Right lung (tissue), 10 donors: ENCODE measurements at places on chromosomes 1 and 21. TPM values are rescaled to one million over a fixed set of nuclear protein-coding genes. Genes with fewer than 3 reads are reported as not detected.
A peak's percentile ranks its signal among the peaks of the same experiment; 100 is the strongest.

EXTL1 gene
- 1.5 TPM for polyA plus RNA-seq

GRCh38 chr1:164320790-164321731, 237.9 kb upstream of the PBX1 start:
- peak; percentile 45 for DNase-seq

UQCRHL gene
- 1.9 TPM for polyA plus RNA-seq

DNA sequence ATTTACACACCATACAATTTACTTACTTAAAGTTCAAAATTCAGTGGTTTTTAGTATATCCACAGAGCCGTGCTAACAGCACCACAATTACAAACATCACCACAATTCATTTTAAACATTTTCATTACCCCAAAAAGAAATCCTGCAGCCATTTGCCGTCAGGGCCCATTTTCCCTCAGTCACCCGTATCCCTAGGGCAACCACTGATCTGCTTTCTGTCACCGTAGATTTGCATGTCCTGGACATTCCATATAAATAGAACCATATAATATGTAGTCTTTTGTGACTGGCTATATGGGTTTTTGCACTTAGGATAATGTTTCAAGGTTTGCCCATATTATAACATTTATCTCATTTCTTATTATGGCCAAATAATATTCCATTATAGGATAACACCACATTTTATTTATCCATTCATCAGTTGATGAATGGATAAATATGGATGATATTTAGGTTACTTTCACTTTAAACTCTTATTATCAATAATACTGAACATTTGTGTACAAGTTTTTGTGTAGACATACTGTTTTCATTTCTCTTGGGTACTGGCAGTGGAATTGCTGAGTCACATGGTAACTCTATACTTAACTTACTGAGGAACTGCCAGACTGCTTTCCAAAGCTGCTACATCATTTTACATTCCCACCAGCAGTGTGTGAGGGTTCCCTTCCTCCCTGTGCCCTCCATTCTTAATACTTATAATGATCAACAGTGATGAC, 68.9 kb downstream of the ST3GAL3 start:
- no peak for DNase-seq

DNA sequence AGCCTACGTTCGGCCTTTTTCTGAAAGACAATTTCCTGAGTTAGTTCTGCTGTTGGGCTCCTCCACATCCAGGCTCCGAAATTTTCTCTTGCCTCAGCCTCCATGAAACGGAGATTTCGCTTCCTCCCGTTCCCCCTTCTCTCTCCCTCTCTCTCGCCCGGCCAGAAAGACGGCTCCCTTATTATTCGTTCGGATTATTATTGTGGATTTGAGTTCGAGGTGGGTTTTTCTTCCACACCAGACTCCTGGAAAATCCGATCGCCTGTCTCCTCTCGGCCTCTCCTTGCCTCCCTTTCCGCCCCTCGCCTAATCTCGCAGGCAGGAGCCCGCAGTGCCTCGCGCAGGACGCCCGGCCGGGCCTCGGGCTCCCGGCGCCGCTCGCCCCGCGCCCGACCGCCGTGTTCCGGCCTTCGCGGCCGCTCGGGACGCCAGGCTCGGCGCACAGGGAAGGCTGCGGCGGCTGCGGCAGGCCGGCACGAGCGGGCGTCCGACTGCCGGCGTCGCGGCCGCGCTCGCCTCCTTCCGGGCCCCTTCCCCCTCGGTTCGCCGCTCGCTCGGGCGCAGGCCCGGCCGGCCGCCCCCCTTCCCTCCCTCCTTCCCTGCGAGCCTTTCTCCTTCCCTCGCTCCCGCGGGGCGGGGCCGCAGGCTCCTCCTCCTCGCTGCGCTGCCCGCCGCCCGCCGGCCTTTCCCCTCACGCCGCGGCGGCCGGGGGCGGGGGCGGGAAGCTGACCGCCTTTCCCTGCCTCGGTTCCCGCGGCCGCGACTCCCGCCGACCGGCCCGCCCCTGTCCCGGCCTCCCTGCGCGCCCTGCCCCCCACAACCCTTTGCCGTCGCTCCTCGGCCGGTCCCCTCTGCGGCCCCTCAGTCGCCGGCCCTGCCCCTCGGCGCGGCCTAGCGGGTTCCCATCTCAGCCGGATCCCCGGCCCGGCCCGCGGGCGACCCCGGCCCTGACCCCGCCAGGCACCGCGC, at the start of gene ARHGEF11:
Gene ARHGEF11, minus strand, starts transcription at position 493 of the 969 bp plus-strand sequence. CDS start 1,412 bp downstream, outside the sequence.
- DNase-seq = peak; percentile 92

MIXL1 gene
- polyA plus RNA-seq = 0.72 TPM

LEFTY2 gene
- polyA plus RNA-seq = 3.0 TPM

DNA sequence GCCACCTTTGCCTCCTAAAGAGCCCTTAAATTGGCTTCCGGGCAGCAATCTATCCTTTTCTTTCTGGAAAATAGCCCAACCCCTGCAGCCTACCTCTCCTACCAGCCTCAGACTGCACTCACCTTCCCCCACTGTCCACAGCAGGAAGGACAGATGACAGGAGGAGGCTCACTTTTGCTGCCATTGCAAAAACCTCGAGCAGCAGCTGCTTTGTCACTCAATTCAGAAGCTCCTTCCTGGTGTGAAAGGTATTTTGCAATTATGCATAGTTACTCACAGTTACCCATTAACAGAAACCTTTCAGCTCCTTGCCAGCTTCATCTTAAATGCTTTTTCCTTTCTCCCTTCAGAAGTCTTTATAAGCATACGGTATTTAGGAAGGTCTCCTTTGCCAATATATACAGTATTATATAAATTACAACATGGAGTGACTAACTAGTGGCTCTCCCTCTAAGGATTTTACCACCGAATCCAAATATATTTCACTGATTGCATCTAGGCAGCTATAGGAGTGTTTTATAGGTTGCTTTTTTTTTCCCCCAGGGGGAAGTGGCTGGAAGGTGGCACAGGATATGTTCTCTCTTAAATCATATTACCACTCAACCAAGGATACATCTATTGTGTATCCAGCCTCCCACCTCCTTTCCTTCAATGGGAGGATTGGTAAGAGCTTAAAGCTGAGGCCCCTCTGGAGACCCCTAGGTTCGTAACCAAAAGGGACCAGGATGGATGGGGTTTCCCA, 142.1 kb upstream of the IPO9 start:
- DNase-seq = no peak

GRCh38 chr1:151806170-151806569, 951 bp upstream of the LINGO4 start:
- DNase-seq = no peak

DNA sequence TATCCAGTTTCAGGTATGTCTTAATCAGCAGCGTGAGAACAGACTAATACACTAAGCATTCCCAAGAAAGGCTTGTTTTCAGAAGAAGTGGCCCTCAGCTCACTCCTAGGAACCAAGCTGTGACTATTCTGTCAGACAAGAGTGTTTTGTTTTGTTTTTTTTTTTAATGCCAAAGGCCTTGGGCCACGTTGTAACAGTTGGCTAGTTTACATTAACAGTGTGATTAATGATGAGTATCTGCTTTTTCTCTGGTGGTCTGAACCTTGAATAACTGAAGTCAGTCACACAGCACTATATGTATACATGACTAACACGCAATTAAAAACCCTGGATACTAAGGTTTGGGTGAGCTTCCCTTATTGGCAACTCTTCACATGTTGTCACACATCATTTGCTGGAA, 21.9 kb downstream of the DPYD start:
- DNase-seq = no peak

CCDC185 gene
- polyA plus RNA-seq = 0.09 TPM

SLC22A15 gene
- polyA plus RNA-seq = 3.8 TPM

DNA sequence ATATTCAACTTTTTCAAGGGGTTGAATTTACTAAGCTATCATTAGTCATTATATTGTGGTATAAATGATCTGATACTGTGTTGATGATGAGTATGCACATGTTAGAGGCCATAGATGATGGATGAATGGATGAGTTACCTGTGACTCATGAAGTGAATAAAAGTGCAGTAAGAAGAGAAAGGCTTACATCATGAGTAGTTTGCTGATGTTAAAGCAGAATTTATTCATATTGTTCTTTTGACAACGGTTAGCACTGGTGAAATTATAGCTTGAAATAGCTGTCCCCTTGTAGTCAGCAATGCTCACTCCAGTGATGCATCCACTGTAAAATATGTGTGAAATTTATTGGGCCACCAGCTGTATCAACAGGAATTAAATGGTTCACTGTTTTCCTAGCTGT, 541.0 kb upstream of the ZRANB2 start:
- no peak for DNase-seq

LRRC8B gene
- 6.5 TPM for polyA plus RNA-seq

- no peak for DNase-seq
Measured at GRCh38 chr21:44398499-44398898, 45.1 kb downstream of the TRPM2 start.

- no peak for DNase-seq
Measured at GRCh38 chr21:46004168-46004861, 22.7 kb downstream of the COL6A1 start.

CNN3 gene
- polyA plus RNA-seq = 233 TPM

GRCh38 chr1:211113566-211113965, 20.4 kb downstream of the KCNH1 start:
- no peak for DNase-seq

DNA sequence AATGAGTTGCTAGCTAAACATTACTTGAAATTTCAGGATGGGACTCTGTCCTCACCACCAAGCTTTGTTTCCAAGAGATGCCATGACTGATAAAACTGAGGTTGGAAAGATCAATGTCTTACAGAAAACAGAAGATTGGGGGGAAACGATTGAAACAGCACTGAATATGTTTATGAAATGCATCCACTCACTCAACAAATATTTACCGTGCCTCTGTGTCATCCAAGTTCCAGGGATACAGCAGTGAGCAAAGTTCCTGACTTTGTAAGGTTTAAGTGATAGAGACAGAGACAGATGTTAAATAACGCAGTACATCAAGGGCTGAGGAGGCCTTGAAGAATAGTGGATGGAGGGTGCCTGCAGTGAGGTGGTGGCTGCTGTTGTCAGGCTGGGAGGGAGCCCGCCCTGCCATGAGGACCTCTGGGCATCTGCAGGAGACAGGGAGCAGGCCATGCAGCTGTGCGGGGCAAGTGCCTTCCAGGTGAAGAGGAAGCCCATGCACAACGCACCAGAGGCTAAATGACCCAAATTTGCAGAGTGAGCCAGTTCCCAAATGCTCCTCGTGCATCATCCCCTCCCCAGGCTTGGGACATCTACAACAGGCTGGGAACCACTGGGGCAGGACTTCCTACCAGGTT, 108.0 kb downstream of the HLCS start:
- no peak for DNase-seq

- no peak for DNase-seq
Measured at GRCh38 chr1:61605607-61606321, 119.2 kb downstream of the TM2D1 start.

- no peak for DNase-seq
Measured at GRCh38 chr21:44726826-44727225, 15.5 kb upstream of the TSPEAR start.

- no peak for DNase-seq
Measured at GRCh38 chr1:96367791-96368190, 353.8 kb upstream of the PTBP2 start.

CZIB gene
- polyA plus RNA-seq = 105 TPM

- no peak for DNase-seq
Measured at GRCh38 chr1:31482482-31483011, 69.5 kb downstream of the SERINC2 start.

SLC16A4 gene
- 7.7 TPM for polyA plus RNA-seq

- DNase-seq = no peak
Measured at GRCh38 chr1:156608036-156608674, 6.9 kb upstream of the GPATCH4 start.

LPGAT1 gene
- 20.6 TPM for polyA plus RNA-seq

DNA sequence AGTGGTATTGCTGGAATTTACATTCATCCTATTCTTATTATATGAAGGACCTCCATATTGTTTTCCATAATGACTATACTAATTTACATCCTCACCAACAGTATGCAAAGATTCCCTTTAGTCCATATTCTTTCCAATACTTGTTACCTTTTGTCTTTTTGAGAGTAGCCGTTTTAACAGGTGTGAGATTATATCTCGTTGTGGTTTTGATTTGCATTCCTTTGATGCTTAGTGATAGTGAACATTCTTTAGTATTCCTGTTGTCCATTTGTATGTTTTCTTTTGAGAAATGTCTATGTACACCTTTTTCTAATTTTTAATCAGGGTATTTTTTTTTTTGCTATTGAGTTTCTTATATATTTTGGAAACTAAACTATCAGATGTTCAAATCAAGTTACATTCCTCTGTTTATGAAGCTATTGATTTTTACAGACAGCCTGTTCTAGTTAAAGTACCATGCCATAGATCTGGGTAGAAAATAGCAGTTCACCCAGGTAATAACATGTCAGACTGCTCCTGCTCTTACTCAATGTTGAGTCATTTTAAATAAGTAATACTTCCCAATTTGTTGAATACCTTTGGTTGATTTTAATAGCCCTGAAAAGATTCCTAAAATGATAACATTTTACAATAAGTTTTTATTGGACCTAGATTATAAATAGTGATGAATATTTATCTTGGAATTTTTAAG, 1108.7 kb downstream of the NCAM2 start:
- DNase-seq = no peak

DNA sequence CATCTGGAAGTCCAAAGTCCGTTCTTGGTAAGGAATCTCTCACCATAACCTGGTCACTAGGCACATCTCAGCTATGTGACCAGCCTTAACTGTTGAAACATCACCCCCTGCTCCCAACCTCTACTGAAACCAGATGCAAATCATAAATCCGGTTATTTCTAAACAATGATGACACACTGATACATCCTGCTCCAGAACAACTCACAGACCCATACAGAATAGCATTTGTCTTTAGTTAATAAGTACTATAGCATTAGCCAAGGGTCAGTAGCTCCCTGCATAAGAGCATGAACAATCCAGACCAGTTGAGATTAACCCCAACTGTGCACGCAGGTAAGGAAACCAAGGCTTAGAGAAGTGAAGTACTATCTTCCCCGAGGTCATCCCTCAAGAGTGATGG, 38.0 kb upstream of the KCTD3 start:
- no peak for DNase-seq

TTLL10 gene
- polyA plus RNA-seq = 0.47 TPM

ASTN1 gene
- polyA plus RNA-seq = 2.4 TPM

GJA5 gene
- polyA plus RNA-seq = 78.5 TPM

WNT2B gene
- 4.7 TPM for polyA plus RNA-seq

URB2 gene
- 6.6 TPM for polyA plus RNA-seq

DNA sequence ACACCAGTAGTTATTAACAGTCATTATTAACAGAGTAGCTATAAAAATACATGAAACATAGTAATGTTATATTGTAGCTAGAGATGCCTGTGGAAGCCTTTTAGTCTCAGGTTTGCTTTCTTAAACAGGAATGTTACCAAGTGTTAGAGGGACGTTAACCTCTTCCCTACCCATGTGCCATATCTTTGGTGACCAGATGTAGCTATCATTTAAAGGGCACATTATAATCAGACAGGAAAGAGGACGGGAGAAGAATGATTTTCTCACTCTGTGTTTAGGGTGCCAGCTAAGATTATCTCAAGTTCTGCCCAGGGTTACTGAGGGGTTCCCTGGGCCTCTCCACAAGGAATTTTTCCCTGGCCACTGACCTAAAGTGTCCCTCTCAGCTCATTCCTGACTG, 20.9 kb upstream of the UBL4B start:
- no peak for DNase-seq

PCP4 gene
- polyA plus RNA-seq = 4.6 TPM

GRCh38 chr1:15017120-15017519, 136.4 kb upstream of the TMEM51 start:
- DNase-seq = no peak

- no peak for DNase-seq
Measured at GRCh38 chr1:31371121-31371959, 1.5 kb downstream of the FABP3 start.

PDIK1L gene
- 25.9 TPM for polyA plus RNA-seq
